Thymus (tissue), 14 donors: ENCODE measurements at places on chromosomes 5 and 9. TPM values are rescaled to one million over a fixed set of nuclear protein-coding genes. Genes with fewer than 3 reads are reported as not detected.

Gene CDC26
- total RNA-seq = 45.2 TPM

Gene NME5
- 1.2 TPM for total RNA-seq

Gene ELAVL2
- 0.33 TPM for total RNA-seq

Gene FGF10
- 0.99 TPM for total RNA-seq

Gene DCAF12
- total RNA-seq = 18.6 TPM

Gene SLC46A2
- 24.6 TPM for total RNA-seq

Gene AGXT2
- total RNA-seq = not detected

Gene MYORG
- total RNA-seq = 0.52 TPM

Gene FSD1L
- total RNA-seq = 2.5 TPM

Gene SMIM3
- 7.8 TPM for total RNA-seq

Gene PCDHA2
- total RNA-seq = not detected

Gene DNM1
- 0.94 TPM for total RNA-seq

Gene PMPCA
- 26.5 TPM for total RNA-seq

Gene DUSP1
- total RNA-seq = 54.1 TPM

Gene PCDHA10
- total RNA-seq = under 0.01 TPM

Gene DOK3
- total RNA-seq = 3.3 TPM

Gene CDH18
- 0.24 TPM for total RNA-seq

Gene BSPRY
- 2.3 TPM for total RNA-seq

Gene STING1
- total RNA-seq = 21.3 TPM

Gene GPR150
- 0.19 TPM for total RNA-seq

Gene ERMP1
- 16.6 TPM for total RNA-seq

Gene AJM1
- 0.42 TPM for total RNA-seq

Gene GDNF
- 0.24 TPM for total RNA-seq

Gene GAS1
- total RNA-seq = 9.1 TPM

Gene GADD45G
- total RNA-seq = 6.9 TPM

Gene CCDC112
- total RNA-seq = 7.2 TPM
